Kidney glomerular epithelial cell (primary cell): ENCODE measurements at places on chromosomes 5 and 9.

GRCh38 chr5:159531554-159532105, 201.3 kb upstream of the IL12B start:
- DNase-seq, result no peak

DNA sequence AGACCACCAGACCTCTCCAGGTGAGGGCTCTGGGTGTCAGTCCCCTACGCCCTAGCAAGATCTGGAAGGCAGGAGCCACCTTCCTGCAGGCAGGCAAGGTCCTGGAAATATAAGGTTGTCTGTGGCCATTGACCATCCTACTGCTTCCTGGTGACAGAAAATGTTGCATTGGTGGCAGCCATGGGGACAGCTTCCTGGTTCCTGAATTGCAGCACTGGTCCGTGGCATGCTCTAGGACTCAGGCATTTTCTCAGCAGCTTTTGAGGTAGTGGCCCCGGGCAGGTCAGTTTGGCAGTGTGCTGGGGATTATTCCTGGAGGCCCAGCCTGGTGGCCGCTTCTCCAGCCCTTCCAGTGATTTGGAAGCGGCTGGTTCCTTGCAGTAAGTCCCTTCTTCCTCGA, 36.6 kb upstream of the KCNMB1 start:
- DNase-seq, result no peak

- DNase-seq, result peak; percentile 71
These were observed 89.8 kb downstream of the CDKN2A start for GRCh38 chr9:21904371-21904770.

- no peak for DNase-seq
These were observed 19.5 kb upstream of the ALDH1B1 start for GRCh38 chr9:38372762-38373619.

DNA sequence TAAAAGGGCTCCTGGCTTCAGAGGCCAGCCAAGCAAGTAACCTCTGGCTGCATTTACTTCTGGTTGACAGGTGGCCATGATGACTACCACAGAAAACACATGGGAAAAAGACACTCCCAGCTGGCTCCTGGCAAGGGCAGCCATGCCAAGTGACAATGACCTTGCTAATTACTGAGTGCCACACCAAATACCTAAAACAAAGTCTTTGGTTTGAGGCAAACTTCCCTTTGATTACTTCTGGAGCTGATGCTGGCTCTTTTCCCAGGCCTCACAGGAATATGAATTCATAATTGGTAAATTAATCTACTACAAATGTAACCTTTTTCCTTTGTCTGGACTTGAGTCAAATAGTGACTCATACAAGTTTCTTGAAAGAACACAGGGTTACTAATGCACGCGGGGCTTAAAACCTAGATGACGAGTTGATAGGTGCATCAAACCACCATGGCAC, 61.0 kb downstream of the LPAR1 start:
- DNase-seq, result no peak

DNA sequence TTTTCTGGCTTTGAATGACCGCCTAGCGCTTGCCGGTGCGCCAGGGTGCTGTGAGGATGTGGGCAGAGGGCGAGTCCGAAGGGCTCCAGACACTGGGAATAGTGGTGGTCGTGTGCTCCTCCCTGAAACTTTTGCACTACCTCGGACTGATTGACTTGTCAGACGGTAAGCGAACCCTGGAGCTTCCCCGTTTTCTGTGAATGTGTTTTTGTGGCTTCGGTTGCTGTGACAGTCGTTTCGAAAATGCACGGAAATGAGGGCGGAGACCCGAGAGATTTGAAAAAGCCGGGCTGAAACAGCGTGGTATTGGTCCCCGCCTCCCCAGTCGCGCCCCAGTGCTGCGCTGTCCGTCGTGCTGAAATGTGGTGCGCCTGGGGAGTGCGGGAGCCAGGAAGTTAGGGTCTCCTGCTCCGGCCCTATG, 102.5 kb upstream of the GABRP start:
- DNase-seq, result peak; percentile 30

GRCh38 chr9:109989296-109989695, 209.3 kb downstream of the PALM2AKAP2 start:
- DNase-seq, result peak; percentile 0

DNA sequence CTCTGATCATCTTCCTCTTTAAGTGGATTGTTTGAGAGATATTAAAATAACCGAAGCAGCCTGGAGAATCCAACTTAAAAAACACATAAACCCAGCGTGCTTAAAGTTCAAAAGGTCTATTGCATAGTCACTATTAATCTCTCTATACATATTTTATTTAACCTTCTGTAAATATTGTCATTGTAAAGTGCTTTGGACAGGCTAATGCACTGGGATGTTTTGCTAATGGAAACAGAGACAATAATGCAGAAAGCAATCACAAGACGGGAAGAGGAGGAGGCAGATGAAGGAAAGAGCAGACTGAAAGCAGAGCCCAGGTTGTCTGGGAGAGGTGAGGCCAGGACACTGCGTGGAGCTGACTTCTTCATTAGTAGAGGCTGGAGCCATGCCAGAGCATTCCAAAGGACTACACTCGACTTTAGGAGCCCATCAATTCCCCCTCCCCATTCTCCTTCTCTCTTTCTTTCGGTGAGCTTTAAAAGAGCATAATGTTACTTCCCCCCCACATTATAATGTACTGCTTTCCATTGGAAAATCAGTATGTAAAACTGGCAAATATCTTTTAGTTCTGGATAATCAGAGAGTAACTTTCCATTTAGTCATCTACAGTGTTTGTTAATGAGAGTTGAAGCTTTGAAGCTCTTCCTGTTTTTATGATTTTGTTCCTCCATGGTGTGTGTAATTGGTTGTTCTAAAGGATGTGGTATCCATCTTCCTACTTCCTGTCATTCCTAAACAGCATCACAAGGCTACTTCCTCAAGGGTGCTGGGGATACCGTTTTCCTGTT, 307.3 kb upstream of the MPDZ start:
- DNase-seq, result no peak

- no peak for DNase-seq
These were observed 73.5 kb upstream of the LRRTM2 start for GRCh38 chr5:138948471-138949222.

GRCh38 chr9:132127888-132128534, 33.8 kb upstream of the NTNG2 start:
- no peak for DNase-seq

DNA sequence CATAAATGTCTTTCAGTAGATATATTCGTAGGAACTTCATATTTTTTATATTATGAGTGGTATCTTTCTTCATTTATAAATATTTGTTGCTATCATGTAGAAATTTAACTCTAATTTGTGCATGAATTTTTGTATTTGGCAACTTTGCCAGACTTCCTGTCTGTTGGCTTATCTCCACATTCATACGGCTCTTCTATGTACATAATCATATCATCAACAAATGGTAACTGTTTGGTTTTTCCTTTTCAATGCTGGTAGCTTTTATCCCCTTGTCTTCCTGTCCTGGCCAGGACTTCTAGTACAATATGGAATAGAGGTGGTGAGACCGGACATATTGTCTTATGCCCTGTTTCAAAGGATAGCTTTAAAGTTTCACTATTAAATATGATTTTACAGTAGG, 132.3 kb upstream of the COL5A1 start:
- no peak for DNase-seq

DNA sequence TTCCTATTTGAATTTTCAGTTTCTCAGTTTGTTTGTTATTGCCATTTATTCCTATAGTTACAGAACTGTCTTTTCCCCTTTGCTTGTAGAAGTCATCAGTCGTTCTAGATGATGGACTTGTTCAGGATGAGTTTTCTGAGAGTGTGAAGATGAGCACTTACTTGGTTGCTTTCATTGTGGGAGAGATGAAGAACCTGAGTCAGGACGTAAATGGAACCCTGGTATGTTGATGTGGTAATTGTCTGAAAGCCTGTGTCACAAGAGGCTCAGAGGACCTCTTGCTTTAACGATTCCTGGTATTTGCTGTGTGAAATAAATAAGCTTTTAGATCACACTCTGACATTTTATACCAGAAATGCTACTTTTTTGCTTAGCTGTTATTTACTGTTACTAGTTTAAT, 50.6 kb downstream of the LNPEP start:
- DNase-seq, result no peak
